ENCODE measurements at places on chromosomes 2 and 18.

- no peak for DNase-seq
Observed at GRCh38 chr18:24027156-24027827, 12.7 kb downstream of the TTC39C start.

- DNase-seq, result no peak
Observed at GRCh38 chr2:97741251-97741650, 27.9 kb downstream of the ZAP70 start.

DNA sequence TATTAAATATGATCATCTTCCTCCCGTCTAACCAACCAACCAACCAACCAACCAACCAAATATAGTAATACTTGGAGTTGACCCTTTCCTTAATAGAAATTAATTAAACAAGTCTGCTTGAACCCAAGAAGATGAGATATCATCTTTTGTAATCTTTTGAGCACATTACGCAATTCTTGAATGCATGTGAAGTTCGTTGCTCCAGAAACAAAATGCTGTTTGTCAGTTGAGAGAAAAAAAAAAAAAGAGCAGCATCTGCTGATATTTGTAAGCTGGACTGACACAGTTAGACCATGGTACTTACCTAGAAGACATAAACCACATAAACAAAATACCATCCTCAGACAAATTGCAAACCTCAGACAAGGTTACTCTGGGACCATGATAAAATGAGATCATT lies 9.2 kb upstream of the SERPINB2 start:
- DNase-seq, result no peak

GRCh38 chr2:10522170-10522448 lies 74.0 kb upstream of the ODC1 start:
- DNase-seq, result no peak

GRCh38 chr2:173238385-173238784 lies 116.3 kb upstream of the CDCA7 start:
- no peak for DNase-seq

DNA sequence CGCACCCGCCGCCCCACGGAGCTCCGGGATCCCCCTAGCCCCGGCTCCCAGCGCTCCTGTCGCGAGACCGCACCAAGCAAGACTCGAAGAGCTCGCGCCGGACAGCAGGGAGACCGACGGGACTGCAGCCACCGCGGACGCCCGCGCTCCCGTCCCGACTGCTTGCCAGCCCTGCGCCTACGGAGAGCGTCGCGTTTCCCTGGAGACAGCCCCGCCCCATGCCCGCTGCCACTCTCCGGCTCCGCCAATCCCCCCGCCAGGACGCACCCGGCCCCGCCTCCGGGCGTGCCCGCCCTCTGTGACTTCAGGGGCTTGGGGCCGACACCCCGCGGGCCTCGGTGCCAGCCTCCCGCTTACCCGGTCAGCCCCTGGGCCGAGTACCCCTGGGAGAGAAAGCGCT lies at the start of gene ANKMY1:
ANKMY1 (minus strand) TSS at position 181 of the 400 bp plus-strand sequence. CDS start 653 bp downstream, outside the sequence.
- peak; percentile 69 for DNase-seq

- DNase-seq, result no peak
Observed at GRCh38 chr2:23422089-23423061, 37.4 kb downstream of the KLHL29 start.

- peak; percentile 42 for DNase-seq
Observed at GRCh38 chr18:13614641-13615288, 111.6 kb downstream of the FAM210A start.

DNA sequence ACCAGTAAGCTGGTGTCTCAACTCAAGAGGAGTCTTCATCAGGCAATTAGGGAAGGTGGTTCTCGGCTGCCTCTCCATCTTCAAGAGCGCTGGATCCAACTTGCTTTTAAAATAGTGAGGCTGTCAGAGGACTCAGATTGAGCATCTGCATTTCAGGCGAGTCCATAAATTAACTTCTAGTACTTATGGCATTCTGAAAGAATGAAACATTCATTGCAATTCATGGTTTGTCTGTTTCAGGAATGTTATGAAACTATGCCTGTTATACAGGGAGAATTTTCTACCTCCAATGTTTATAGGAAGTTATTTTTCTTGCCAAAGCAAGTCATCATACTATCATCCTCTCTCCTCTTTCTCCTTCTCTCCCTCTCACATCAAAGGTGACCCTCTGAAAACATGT lies 883.2 kb downstream of the SLC4A3 start:
- no peak for DNase-seq
